ENCODE measurements at places on chromosomes 13 and 19.
A peak's percentile ranks its signal among the peaks of the same experiment; 100 is the strongest.

DNA sequence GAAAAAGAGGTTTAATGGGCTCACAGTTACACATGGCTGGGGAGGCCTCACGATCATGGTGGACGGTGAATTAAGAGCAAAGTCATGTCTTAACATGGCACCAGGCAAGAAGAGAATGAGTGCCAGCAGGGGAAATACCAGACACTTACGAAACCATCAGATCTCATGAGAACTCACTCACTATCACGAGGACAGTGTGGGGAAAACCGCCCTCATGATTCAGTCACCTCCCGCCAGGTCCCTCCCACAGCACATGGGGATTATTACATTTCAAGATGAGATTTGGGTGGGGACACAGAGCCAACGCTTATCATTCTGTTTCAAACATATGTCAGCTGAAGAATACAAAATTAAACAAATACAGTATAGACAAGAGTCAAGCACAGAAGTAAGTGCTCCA lies 165.1 kb downstream of the PCCA start:
- H3K4me1 ChIP-seq = no peaks in the 10 kb centered on the region
- no peak overlapping the region for H3K4me3 ChIP-seq
- no peak for DNase-seq
- H3K27me3 ChIP-seq = no peaks in the 10 kb centered on the region
- no peak overlapping the region for H3K27ac ChIP-seq

DNA sequence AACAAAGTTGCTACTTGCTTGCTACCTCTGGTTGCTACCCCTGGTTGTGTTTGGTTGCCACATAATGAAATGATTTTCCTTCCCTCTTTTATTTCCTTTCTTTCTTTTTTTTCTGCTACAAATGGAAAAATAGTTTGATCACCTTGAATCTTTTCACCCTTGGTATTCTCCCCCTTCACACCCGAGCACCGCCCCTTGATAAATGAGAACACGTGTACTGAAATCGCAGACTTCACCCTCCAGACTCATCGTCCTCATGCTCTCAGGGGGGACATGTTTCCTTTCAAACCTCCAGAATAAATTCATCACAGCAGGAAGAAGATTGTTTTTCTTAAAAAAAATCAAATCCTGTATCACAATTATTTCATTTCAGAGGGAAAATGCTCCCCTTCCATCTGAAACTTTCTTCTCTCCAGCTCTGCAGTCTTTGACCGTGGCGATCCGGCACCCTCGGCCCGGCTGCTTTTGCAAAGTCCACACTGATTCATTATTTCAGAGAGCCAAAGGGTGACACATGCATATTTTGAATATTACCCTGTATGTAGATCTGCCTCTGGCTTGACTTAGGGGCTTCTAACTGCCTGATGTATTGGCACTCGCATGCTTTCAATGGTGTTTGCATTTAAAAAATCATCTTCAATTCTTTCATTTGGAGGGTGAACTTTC lies 222.6 kb upstream of the MAB21L1 start:
- H3K36me3 ChIP-seq = no peaks in the 10 kb centered on the region
- H3K4me3 ChIP-seq = no peak overlapping the region
- no peak for DNase-seq
- no peaks in the 10 kb centered on the region for H3K27me3 ChIP-seq
- no peak overlapping the region for H3K27ac ChIP-seq
- H3K4me1 ChIP-seq = no peaks in the 10 kb centered on the region

- no peaks in the 10 kb centered on the region for H3K36me3 ChIP-seq
- no peak overlapping the region for H3K4me3 ChIP-seq
- H3K4me1 ChIP-seq = no peaks in the 10 kb centered on the region
- H3K27ac ChIP-seq = no peak overlapping the region
- no peak for DNase-seq
These were observed 305.1 kb downstream of the ITGBL1 start for GRCh38 chr13:101757446-101758039.

GRCh38 chr19:1785310-1785709 lies 26.8 kb downstream of the ATP8B3 start:
- no peak overlapping the region for H3K4me3 ChIP-seq
- H3K36me3 ChIP-seq = no peaks in the 10 kb centered on the region
- H3K27ac ChIP-seq = no peak overlapping the region
- no peaks in the 10 kb centered on the region for H3K4me1 ChIP-seq

DNA sequence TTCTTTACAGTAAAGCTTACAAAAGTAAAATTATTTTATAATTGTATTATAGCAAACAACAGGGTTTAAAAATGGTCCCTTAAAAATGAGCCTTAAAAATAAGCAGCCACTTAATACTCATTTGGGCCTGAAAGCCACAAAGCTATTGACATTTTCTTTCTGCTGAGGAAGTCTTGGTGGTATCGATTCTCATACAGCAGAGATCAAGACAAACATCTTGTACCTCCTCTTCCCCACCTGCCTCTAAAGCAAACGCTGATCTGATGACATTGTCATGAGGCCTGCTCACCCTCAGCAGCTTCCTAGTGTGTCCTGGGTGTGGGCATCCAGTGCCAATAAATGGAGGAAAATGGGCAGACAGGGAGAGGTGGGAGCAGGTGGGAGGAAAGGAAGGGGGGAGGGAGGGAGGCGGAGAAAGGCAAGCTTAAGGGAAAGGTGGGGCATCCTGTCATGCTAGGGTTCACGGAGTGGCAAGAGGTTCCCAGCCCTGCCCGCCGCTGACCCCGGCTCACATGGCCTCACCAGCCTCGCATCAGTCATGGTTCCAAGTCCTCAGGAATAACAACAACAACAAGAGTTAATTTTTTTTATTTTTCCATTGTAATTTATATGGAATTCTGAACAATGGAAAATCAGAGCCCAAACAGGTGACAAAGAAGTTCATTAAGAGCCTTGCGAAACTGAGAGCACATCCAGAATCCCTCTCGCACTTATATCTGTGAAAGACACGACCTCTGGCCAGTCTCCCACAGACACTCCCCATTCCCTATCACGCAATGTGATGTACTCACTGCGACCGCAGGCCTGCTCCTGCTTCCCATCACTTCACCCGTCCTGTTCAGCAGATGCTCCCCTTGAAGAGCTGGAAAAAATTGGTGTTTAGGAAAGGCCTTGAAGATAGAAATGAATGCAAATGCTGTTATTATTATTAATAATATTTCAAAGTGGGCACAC lies 15.1 kb upstream of the ATP11A start:
- H3K27ac ChIP-seq = peak overlapping the region; percentile 13
- H3K4me1 ChIP-seq = peaks cover 6% of the 10 kb centered on the region
- H3K27me3 ChIP-seq = no peaks in the 10 kb centered on the region
- H3K36me3 ChIP-seq = no peaks in the 10 kb centered on the region

DNA sequence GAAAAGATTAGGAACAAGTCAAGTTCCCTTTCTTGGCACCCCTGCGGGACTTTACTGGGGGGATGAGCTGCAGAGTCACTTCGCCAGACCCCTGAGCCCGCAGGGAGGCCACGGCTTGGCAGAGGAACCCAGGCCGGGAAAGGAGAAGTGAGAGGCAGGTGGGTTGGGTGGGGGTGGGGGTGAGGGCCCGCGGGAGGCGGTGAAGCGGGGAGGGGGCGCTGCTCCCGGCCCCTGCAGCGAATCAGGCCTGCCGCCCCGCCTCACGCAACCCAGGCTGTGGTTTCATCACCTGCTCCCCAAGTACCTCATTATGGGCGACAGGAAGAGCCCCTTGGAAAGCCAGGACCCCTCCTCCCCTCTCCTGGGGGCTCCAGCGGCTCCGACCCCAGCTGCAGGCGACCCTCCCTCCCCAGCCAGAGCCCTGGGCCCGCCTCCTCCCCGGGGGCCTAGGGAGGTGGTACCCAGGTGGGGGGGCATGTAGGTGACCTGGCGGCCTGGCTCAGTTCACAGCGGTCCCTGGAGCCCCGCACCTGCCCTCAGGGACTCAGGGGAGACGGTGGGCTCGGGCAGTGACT lies 9.5 kb downstream of the MEF2B start:
- no peak overlapping the region for H3K27ac ChIP-seq
- no peak overlapping the region for H3K4me3 ChIP-seq
- no peaks in the 10 kb centered on the region for H3K4me1 ChIP-seq
- no peak for DNase-seq

DNA sequence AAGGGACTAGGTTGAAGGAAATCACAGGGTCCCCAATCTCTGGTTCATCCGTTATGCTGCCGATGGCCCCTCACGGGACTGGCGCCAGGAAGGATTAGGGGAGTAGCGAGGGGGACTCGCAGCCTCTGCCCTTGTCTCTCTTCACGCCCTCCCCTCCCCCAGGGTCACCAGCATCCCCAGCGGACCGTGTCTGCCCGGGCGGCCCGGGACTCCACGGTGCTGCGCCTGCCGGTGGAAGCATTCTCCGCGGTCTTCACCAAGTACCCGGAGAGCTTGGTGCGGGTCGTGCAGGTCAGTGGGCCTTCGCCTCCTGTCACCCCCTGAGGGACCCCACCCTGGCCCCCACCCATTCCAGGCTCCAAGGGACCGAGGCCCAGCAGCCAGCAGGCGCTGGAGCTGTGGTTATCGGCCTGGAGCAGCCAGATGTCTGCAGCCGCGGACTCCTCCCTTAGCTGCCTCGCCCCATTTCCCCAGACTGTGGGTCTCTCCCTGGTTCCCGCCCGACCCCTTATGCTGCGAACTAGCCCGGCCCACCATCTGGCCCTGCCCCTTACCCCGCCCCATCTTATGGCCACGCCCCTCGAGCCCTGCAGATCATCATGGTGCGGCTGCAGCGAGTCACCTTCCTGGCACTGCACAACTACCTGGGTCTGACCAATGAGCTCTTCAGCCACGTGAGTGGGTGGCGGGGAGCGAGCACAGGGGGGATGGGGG lies 5.4 kb downstream of the PNPLA6 start:
- H3K4me3 ChIP-seq = no peak overlapping the region
- H3K36me3 ChIP-seq = no peaks in the 10 kb centered on the region
- no peaks in the 10 kb centered on the region for H3K4me1 ChIP-seq

- H3K27ac ChIP-seq = no peak overlapping the region
- H3K27me3 ChIP-seq = no peaks in the 10 kb centered on the region
- no peak for DNase-seq
- no peak overlapping the region for H3K4me3 ChIP-seq
- no peaks in the 10 kb centered on the region for H3K4me1 ChIP-seq
These were observed 10.2 kb downstream of the C19orf12 start for GRCh38 chr19:29704562-29705558.

DNA sequence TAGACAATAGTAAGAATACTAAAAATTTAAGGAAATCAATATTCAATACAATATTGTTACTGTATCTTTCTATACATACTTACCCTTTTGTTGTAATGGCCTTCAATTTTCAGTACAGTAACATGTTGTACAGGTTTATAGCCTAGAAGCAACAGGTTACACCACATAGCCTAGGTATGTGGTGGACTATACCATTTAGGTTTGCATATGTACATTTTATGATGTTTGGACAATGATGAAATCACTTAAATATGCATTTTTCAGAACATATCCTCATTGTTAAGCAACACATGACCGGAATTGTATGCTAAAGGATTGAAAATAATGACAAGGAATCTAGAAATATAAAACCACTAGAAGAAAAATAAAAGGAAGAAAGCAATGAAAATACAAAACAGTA lies 611.4 kb downstream of the DACH1 start:
- H3K27me3 ChIP-seq = no peaks in the 10 kb centered on the region
- H3K27ac ChIP-seq = no peak overlapping the region
- H3K4me3 ChIP-seq = no peak overlapping the region
- DNase-seq = peak; percentile 8
- no peaks in the 10 kb centered on the region for H3K4me1 ChIP-seq

DNA sequence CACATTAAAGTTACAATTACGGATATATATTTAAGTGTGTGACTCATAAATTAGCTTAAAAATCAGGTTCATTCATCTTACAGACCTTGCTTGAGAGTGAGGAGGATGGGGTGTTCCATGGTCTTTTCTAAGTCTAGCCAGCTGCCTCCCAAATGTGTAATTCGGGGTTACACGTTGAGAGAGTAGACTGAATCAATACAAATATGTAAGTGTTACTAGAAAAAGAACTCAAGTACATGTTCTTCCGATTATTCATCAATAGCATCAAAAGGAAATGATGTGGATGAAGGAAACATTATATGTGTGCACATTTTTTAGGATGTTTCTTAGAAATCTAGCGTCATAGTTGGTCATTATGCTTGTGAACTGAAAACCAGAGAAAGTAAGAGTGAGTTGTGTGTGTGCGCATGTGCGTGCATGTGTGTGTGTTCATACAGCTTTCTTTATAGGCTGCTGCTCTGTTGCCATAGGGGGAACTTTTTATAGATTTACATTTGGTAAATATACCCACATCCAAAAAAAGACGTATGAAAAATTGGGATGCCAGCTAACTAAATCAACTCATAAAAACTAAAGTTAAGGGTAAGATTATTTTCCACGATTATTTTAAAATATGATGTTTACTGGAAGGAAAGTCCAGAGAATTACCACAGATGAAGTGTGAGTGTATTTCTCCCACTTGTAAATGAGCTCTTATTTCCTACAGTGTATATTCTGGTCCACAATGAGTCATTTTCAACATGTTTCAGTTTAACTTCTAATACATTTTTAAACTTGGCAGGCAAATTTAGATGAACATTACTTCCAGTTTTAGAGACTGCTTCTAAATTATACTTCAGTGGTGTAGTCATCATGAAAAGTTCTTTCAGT lies 82.4 kb downstream of the PIBF1 start:
- no peak overlapping the region for H3K4me3 ChIP-seq
- no peaks in the 10 kb centered on the region for H3K4me1 ChIP-seq
- H3K27ac ChIP-seq = no peak overlapping the region
- H3K36me3 ChIP-seq = peaks cover 1% of the 10 kb centered on the region

GRCh38 chr13:67231289-67232000 lies 1.3 kb upstream of the PCDH9 start:
- peak overlapping the region; percentile 62 for H3K4me3 ChIP-seq
- H3K4me1 ChIP-seq = no peaks in the 10 kb centered on the region
- no peak for DNase-seq
- H3K36me3 ChIP-seq = no peaks in the 10 kb centered on the region

DNA sequence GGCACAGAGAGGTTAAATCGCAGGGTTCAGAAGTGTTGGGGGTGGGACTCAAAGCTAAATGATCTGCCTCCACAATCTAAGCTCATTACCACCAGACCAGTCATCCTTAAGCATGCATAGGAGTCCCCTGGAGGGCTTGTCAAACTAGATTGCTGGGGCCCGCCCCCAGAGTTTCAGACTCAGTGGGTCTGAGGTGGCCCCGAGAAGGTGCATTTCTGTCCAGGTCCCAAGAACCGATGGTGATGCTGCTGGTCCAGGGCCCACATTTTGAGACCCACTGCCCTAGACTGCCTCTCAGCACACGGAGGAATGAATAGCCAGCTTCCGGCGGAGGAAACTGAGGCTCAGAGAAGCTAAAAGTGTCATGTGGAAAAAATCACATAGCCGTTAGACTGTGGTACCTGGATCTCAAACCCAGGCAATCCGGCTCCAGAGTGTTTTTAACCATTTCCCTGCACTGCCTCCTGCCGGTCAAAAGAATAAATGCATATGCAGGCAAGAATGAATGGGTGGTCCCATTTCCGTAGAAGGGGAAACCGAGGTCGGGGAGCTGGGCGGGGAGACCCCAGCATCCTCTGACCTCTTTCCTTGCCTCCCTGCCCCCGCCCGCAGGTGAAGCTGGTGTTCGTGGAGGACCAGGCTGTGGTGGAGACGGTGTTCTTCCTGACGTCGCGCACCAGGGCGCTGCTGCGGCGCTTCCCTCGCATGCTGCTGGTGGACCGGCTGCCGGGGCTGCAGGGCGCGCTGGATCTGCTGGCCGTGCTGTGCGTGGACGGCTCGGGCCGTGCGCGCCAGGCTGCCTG lies 23.8 kb downstream of the ZSWIM9 start:
- DNase-seq = peak; percentile 23
- no peak overlapping the region for H3K27ac ChIP-seq
- H3K36me3 ChIP-seq = no peaks in the 10 kb centered on the region
- H3K4me1 ChIP-seq = no peaks in the 10 kb centered on the region
- H3K27me3 ChIP-seq = no peaks in the 10 kb centered on the region
- no peak overlapping the region for H3K4me3 ChIP-seq

All from Caco-2 (cell line).